ENCODE measurements at places on chromosomes 7 and 10.

GRCh38 chr7:155252444-155252887, 45.2 kb upstream of the INSIG1 start:
- no peak for DNase-seq

GRCh38 chr10:78718032-78718572, 350.7 kb upstream of the ZMIZ1 start:
- no peak for DNase-seq

DNA sequence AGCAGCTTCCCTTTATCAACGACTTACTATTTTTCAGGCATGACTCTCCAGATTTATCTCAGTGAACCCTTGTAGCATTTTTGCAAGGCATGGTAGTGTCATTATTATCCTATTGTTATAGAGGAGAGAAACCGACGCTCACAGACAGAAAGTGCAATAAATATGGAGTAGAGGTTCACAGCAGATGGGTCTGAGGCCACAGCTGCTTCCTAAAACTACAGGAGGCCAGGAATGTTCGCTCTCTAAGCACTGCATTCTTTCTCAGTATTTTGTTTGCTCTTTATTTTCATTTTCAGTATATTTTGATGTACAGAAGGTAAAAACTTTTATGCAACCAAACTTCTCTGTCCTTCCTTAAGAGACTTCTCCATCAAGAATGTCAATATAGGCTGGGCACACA, 4.5 kb upstream of the AEBP1 start:
- no peak for DNase-seq

DNA sequence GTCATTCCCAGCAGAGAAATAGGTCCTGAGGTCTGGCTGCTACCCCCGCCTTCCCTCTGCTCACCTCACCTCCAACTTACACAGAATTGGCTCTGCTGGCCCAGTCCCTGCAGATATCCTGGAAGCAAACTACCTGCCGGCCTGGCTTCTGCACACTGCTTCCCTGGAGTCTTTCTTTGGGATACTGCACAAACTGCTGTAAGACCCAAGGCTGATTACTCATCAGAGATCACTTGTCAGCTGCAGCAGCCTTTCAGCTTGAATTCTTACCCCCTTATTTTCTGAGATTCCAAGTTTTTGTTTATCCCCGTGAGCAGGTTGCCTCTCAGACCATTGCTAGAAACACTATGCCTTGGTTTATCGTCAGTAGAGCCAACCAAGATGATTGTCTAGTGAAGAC, 426.4 kb downstream of the PHTF2 start:
- DNase-seq: no peak

- no peak for DNase-seq
These were observed 109.3 kb upstream of the BTBD16 start for GRCh38 chr10:122161795-122162194.

GRCh38 chr10:104608091-104608828, 32.8 kb upstream of the SORCS3 start:
- no peak for DNase-seq

- no peak for DNase-seq
These were observed 23.2 kb downstream of the UPF2 start for GRCh38 chr10:12019283-12019971.

- DNase-seq: no peak
These were observed 8.5 kb downstream of the AKR1B1 start for GRCh38 chr7:134450294-134451000.

- DNase-seq: no peak
These were observed 182.2 kb upstream of the AOAH start for GRCh38 chr7:36906448-36906847.

DNA sequence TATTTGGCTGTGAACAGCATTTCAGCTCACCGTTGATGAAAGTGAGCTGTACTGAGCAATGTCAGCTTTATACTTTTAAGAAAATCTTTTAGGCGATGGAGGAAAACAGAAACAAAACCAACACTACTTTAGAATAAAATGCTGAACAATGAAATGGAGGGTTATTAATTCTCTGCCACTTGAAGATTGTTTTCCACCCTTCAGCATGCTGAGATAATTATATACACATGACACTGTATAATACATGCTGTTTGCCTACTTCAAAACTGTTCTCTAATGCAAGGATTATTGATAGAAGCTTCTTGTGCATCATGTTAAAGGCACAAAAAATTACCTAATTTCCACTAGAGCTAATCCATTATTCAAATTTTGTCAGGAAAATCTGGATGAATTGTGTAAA, 66.8 kb downstream of the CACNA2D1 start:
- no peak for DNase-seq

GRCh38 chr7:10632712-10633111, 341.0 kb upstream of the PHF14 start:
- no peak for DNase-seq

All from natural killer cell treated with Interleukin-12 subunit alpha and Interleukin-12 subunit beta and Interleukin-15 and Interleukin-18, amount 100 ng/mL, for 72 hours (primary cell).